Activated CD8-positive, alpha-beta memory T cell treated with anti-CD3 and anti-CD28 coated beads for 1 hour (primary cell): ENCODE measurements at places on chromosomes 1 and 21.

DNA sequence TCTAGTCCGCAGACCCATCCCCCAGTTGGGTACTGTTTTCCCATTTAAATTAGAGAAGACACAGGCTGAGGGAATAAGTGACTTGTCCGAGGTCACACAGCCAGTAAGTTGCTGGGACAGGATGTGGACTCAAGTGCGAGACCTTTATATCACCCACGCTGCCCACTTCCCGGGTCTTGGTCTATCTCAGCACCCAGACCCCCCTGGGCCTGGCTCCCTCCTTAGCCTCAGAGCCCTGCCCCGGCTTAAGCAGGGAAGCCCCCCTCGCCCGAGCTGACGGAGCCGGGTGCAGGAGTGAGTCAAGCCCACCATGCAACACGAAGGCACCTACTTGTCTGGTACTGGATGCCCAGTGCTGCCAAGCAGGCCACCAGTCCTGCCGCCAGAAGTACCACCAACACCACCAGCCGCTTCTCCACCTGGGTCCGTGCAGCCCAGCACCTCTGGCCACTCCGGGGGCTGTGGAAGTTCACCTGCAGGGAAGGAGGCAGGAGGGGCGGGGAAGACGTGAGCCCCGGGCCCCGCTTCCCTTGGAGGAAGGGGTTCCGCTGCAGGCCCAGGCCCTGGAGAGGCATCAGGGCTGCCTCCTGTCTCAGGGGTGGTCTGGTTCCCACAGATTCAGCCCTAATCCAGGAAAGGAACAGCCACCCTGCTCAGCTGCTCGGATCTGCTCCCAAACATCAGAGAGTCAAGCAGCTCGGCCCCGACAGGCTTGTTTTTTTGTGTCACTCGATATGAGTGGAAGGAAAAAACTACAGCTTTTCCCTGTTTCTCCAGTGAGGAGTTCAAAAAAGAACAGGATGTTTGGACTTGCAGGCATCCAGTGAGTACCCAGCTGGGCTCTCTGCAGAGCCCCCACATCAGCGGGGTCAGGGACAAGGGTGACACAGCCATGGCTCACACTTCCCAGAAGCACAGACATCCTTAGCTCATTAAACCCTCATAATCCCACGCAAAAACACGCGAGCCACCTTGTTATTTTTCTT lies 11.1 kb downstream of the ECE1 start:
- no peak for DNase-seq

DNA sequence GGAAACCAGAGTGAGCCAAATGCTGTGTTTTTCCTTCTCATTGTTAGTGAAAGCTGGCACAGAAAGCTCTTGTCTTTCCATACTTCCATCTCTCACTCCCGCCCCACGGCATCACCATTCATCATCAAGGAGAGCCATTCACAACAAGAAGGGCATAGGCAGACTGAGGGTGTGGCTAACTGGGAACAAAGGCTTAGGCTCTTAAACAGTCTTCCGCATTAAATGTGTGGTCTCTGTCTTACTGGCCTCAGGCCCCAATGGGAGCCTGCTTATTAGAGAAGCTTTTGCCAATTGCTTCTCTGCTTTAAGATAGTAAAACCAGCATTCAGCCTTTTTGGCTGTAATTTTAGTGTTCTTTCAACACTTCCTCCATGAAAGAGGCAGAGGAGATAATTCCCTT lies 51.4 kb downstream of the TNFSF18 start:
- DNase-seq = no peak

DNA sequence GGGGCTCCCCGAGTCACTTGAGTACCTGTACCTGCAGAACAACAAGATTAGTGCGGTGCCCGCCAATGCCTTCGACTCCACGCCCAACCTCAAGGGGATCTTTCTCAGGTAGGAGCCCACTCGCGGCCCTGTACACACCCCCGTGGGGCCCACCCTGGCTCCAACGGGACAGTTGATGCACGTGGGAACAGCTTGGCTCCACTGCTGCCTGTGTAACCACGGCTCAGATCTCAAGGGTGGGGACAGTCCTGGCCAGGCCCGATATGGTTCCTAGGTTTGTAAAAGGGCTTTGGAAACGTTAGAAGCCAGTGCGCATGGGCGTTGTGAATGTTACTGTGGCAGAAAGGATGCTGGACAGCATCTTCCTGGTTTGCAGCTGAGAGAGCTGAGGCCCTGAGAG lies 18.8 kb downstream of the PODN start:
- no peak for DNase-seq

GRCh38 chr1:66352792-66353191 lies 181.2 kb upstream of the SGIP1 start:
- no peak for DNase-seq

DNA sequence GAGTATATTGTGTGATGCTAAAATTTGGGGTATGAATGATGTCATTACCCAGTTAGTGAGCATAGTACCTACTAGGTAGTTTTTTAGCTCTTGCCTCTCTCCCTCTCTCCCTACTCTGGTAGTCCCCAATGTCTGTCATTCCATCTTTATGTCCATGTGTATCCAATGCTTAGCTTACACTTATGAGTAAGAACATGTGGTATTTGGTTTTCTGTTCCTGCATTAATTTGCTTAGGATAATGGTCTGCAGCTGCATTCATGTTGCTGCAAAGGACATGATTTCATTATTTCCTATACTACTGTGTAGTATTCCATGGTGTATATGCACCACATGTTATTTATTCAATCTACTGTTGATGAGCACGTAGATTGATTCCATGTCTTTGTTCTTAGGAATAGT lies 54.4 kb upstream of the NEGR1 start:
- DNase-seq = no peak

GRCh38 chr21:45853703-45854342 lies 127.7 kb upstream of the COL6A1 start:
- no peak for DNase-seq

DNA sequence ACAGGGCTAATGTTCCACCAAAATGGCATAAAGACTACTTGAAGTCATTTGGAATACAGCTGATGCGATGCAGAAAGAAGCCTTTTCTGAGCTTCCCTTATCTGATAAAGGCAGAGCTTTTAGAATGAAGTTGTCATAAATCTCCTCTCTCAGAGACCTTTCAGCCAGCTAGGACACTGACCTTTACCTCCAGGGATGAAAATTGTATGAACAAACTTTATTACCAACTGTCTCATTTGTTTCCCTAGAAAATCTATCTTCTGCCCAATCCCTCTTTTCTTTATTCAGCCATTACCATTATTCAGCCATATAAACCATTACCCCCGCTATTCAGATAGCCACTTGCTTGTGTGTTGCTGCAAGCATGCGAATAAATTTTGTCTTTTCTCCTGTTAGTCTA lies 29.7 kb upstream of the RNF2 start:
- no peak for DNase-seq

GRCh38 chr21:26385721-26386120 lies 187.4 kb downstream of the CYYR1 start:
- DNase-seq = no peak

GRCh38 chr1:167135281-167135840 lies 41.5 kb downstream of the STYXL2 start:
- DNase-seq = no peak

DNA sequence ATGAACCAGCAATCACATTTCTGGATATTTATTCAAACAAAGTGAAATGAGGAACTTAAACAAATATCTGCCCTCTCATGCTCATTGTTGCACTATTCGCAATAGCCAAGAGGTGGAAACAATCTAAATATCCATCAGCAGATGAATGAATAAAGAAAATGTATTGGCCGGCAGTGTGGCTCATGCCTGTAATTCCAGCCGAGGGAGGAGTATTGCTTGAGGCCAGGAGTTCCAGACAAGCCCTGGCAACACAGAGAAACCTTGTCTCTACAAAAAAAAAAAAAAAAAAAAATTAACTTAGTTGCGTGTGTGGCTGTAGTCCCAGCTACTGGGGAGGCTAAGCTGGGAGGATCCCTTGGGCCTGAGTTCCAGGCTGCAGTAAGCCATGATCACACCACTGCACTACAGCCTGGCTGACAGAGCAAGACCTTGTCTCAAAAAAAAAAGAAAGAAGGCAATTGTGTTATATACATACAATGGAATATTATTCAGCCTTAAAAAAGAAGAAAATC lies 191.4 kb downstream of the AKT3 start:
- DNase-seq = no peak

GRCh38 chr21:43355925-43356289 lies 71.0 kb downstream of the SIK1 start:
- DNase-seq = no peak

- no peak for DNase-seq
These were observed 57.8 kb downstream of the TMEM53 start for GRCh38 chr1:44616284-44616990.

DNA sequence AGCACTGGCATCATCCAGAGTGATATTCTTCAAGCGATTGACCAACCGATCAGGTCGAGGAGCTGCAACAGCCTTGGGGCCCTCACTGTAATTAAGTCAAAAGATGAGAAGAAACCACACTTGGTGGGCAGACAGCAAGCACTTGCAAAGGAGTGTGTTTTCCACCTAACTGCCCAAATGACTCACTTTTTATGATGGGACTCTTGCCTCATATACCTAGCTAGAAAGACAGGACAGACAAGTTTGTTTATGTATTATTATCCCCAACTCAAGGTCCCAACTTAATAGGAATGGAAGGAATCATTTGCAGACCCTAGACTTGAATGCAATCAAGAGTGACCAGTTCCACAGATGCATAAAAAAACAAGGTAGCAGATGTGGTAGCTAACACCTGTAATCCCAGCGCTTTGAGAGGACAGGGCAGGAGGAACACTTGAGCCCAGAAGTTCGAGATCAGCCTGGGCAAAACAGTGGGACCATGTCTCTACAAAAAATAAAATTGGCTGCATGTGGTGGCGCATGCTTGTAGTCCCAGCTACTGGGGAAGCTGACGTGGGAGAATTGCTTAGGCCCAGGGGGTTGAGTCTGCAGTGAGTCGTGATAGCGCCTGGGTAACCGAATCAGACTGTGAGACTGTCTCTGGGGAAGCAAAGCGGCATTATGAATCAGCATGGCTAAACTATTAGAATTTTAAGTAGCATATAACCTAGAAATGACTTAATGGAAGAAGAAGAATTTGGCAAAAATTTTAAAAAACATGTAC lies 2.3 kb upstream of the NRAS start:
- DNase-seq = no peak
